ENCODE measurements at places on chromosomes 1 and 21. TPM values are rescaled to one million over a fixed set of nuclear protein-coding genes. Genes with fewer than 3 reads are reported as not detected.

GRCh38 chr1:204623365-204623893 lies 62.1 kb downstream of the LRRN2 start:
- H3K36me3 ChIP-seq: no peaks in the 10 kb centered on the region
- H3K27me3 ChIP-seq: no peaks in the 10 kb centered on the region
- H3K4me1 ChIP-seq: no peaks in the 10 kb centered on the region
- no peak for DNase-seq

Gene IER5
- total RNA-seq: 10.7 TPM

Gene OLFML3
- total RNA-seq: 12.0 TPM

- H3K4me1 ChIP-seq: no peaks in the 10 kb centered on the region
- no peak for DNase-seq
- no peak overlapping the region for H3K27ac ChIP-seq
- H3K27me3 ChIP-seq: no peaks in the 10 kb centered on the region
Observed at GRCh38 chr1:165187031-165188009, 169.2 kb downstream of the LMX1A start.

DNA sequence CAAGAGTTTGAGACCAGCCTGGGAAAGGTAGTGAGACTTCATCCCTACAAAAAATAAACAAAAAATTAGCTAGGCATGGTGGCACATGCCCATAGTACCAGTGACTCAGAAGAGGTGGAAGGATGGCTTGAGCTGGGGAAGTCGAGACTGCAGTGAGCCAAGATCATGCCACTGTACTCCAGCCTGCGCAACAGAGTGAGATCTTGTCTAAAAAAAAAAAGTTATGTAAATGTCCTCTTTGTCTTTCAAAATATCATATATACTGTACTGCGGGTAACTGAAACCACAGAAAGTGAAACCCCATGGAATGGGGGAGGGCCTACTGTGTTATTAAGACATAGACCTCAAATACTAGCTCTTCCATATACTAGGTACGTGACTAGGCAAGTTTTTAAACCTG lies 20.8 kb downstream of the ACADM start:
- H3K4me3 ChIP-seq: no peak overlapping the region
- DNase-seq: no peak
- H3K27me3 ChIP-seq: no peaks in the 10 kb centered on the region
- H3K36me3 ChIP-seq: peaks cover 43% of the 10 kb centered on the region
- H3K27ac ChIP-seq: no peak overlapping the region

Gene SYT14
- not detected for total RNA-seq

DNA sequence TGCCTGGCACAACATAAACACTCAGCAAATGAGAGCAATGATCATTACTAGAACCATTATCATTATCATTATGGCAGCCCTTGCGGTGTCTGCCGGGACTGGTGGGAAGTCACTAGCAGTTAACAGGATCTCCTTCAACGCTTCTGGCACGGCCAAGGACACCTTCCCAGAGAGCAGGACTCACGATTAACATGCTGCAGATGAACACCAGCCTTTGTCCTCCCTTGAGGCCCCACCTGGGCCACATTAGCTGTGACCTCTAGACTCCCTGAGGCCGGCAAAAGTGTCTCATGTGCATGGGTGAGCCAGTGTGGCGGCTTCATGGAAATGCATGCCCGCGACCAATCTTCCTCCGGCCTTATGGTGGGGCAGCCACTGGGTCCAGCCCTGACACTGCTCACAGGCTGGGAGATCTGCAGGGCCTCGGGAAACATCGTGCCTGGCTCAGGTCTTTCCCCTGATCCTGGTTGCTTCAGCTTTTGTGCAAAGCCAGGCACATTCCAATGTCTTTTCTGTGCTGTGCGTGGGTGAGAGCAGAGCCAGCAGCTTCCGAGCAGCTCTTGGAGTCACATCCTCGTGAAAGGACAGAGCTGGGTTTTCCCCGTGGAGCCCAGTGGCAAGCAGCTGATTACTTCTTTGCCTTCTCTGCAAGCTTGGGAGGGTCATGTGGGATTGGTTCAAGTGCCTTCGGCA lies 107.3 kb downstream of the HMGB4 start:
- no peaks in the 10 kb centered on the region for H3K27me3 ChIP-seq
- H3K36me3 ChIP-seq: no peaks in the 10 kb centered on the region
- no peak overlapping the region for H3K27ac ChIP-seq
- no peaks in the 10 kb centered on the region for H3K4me1 ChIP-seq
- no peak overlapping the region for H3K4me3 ChIP-seq
- DNase-seq: no peak

Gene TMCC2
- 1.2 TPM for total RNA-seq

GRCh38 chr1:47755101-47755990 lies 241.8 kb downstream of the TRABD2B start:
- no peaks in the 10 kb centered on the region for H3K4me1 ChIP-seq
- peak; percentile 71 for DNase-seq
- no peaks in the 10 kb centered on the region for H3K27me3 ChIP-seq
- no peak overlapping the region for H3K27ac ChIP-seq
- no peak overlapping the region for H3K4me3 ChIP-seq

DNA sequence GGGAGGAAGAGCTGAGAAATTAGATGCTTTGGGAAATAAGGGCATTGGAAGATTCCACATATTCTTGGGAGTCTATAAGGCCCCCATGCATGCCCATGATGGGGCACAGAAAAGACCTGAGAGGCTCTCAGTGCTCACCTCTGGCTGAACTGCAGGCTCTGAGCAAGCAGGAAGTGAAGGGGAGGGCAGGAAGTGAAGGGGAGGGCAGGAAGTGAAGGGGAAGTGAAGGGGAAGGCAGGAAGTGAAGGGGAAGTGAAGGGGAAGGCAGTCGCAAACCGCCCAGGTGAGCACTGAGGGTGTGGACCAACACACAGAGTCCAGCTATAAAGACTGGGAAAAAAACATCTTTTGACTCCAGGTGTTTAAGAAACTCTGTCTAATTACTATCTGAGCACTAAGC lies 3.5 kb downstream of the KRTAP10-9 start:
- H3K27me3 ChIP-seq: no peaks in the 10 kb centered on the region
- H3K27ac ChIP-seq: no peak overlapping the region
- no peaks in the 10 kb centered on the region for H3K36me3 ChIP-seq
- no peak overlapping the region for H3K4me3 ChIP-seq
- H3K4me1 ChIP-seq: no peaks in the 10 kb centered on the region
- DNase-seq: no peak

Gene IL23R
- 1.6 TPM for total RNA-seq

Gene KCNQ4
- 3.3 TPM for total RNA-seq

GRCh38 chr1:66316464-66317247 lies 217.3 kb upstream of the SGIP1 start:
- DNase-seq: no peak
- no peaks in the 10 kb centered on the region for H3K36me3 ChIP-seq
- H3K27me3 ChIP-seq: no peaks in the 10 kb centered on the region
- H3K4me1 ChIP-seq: no peaks in the 10 kb centered on the region
- H3K4me3 ChIP-seq: no peak overlapping the region

Gene CALML6
- not detected for total RNA-seq

DNA sequence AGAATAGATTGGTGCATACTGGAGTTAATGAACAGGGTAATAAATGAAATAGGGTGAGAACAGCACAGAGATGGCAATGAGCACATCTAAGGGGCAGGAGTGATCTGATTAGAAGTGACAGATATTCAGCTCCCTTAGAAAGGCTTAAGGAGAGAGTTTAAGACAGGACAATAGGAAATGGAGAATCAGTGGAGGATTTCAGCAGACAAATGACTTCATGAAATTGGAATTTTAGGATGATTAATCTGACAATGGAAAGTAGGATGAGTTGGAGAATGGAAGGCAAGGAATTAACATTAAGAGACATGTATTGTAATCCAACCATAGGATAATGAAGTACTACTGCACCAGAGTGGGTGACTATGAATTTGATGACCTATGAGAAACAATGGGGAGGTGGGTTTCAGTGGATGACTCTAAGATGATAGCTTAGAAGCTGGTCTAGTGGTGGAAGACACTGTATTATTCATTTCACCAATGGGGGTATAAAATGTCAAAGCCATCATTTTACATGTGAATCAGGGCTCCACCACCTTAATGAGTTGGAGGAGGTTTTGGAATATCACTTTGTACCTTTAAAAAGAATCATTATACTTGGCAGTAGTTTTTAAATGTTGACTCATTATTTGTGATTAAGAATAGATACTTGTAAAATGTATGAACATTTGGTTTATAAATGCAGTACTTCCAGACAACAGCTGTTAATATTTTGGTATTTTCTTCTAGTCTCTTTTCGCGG lies 139.1 kb downstream of the PLA2G4A start:
- no peak overlapping the region for H3K4me3 ChIP-seq
- no peaks in the 10 kb centered on the region for H3K27me3 ChIP-seq
- no peak for DNase-seq
- no peaks in the 10 kb centered on the region for H3K36me3 ChIP-seq
- no peaks in the 10 kb centered on the region for H3K4me1 ChIP-seq

- peak; percentile 79 for DNase-seq
- no peak overlapping the region for H3K4me3 ChIP-seq
- H3K36me3 ChIP-seq: no peaks in the 10 kb centered on the region
- no peaks in the 10 kb centered on the region for H3K4me1 ChIP-seq
Observed at GRCh38 chr1:59570524-59570923, 244.2 kb upstream of the HOOK1 start.

DNA sequence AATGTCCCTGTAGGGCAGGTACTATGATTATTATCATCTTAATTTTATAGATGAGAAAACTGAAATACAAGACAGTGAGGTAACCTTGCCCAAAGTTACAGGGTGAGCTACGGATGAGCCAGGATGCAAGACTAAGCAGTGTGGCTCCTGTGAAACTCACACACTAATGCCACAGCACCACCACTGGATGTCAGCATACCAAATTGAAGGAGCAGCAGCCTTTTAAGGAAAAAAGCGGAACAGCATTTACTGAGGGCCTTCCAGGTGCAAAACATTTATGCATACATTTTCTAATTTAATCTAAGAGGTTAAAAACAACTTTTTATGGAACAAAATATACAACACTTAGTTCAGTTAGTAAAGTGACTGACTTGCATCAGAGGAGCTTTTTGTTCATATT lies 41.7 kb downstream of the SEC16B start:
- no peak overlapping the region for H3K27ac ChIP-seq
- peaks cover 34% of the 10 kb centered on the region for H3K36me3 ChIP-seq
- H3K27me3 ChIP-seq: no peaks in the 10 kb centered on the region
- no peak overlapping the region for H3K4me3 ChIP-seq

GRCh38 chr1:113874012-113874879 lies 2.7 kb upstream of the PTPN22 start:
- peak overlapping the region; percentile 45 for H3K27ac ChIP-seq
- peak; percentile 59 for DNase-seq
- no peaks in the 10 kb centered on the region for H3K4me1 ChIP-seq
- H3K36me3 ChIP-seq: no peaks in the 10 kb centered on the region
- H3K4me3 ChIP-seq: no peak overlapping the region

Data from Peyer's patch (tissue), 4 donors.